Immature natural killer cell (primary cell): ENCODE measurements at places on chromosomes 2 and 18.
A peak's percentile ranks its signal among the peaks of the same experiment; 100 is the strongest.

GRCh38 chr2:154910701-154911100 lies 212.2 kb downstream of the KCNJ3 start:
- no peak for DNase-seq
- H3K27me3 ChIP-seq = no peaks in the 10 kb centered on the region
- H3K27ac ChIP-seq = no peak overlapping the region
- no peak overlapping the region for H3K4me3 ChIP-seq

DNA sequence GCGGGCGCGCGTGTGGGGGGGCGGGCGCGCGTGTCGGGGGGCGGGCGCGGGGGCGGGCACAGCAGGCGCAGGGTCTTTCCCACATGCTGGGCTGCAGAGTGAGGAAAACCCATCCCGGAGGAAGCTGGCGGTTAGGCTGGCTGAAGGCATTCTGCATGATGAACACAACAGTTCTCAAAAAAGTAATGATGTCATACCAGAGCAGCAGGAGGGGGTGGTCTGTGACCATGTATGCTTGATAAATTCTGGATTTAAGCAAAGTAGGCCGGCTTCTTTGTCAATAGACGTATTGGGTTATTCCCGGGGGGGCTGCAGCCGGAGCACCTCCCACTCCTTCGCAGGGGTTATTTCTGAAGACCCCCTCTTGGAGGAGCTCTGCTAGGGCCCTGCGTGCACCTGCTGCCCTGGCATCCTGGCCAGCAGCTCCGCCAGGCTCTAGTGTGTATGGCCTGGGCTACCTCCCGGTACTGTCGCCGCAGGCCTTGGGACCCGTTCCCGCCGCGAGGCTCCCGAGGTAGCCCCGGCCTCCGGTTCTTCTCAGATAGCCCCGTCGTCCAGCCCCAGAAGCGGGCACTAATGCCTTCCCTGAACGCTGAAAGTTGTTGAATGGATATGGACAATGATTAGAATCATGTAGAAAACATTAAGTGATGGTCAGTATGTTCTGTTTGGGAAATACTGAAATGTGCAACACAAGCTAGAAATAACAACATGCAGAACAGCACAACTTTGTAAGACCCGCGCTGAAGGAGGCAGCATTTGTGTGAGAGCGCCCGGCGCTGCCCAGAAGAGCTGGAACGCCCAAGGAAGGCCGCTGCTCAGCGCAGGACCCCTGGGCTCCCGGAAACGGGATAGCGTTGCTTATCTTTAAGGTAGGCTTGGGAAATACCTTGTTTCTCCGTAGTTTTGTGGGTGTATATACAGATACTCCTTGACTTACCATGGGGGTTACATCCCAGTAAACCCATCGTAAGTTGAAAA lies 101.4 kb upstream of the RAB6C start:
- peak overlapping the region; percentile 85 for H3K4me3 ChIP-seq
- H3K27me3 ChIP-seq = peaks cover 12% of the 10 kb centered on the region
- peaks cover 16% of the 10 kb centered on the region for H3K4me1 ChIP-seq

- H3K4me3 ChIP-seq = no peak overlapping the region
- no peaks in the 10 kb centered on the region for H3K4me1 ChIP-seq
- no peaks in the 10 kb centered on the region for H3K36me3 ChIP-seq
- DNase-seq = no peak
- H3K27ac ChIP-seq = no peak overlapping the region
- H3K27me3 ChIP-seq = no peaks in the 10 kb centered on the region
These were observed 168.3 kb downstream of the PRPF40A start for GRCh38 chr2:152548996-152549395.

GRCh38 chr18:32238635-32239268 lies 48.9 kb downstream of the MEP1B start:
- no peak for DNase-seq
- H3K27me3 ChIP-seq = peaks cover 2% of the 10 kb centered on the region
- H3K4me3 ChIP-seq = no peak overlapping the region
- no peaks in the 10 kb centered on the region for H3K36me3 ChIP-seq
- no peak overlapping the region for H3K27ac ChIP-seq

- no peaks in the 10 kb centered on the region for H3K4me1 ChIP-seq
- peaks cover 7% of the 10 kb centered on the region for H3K27me3 ChIP-seq
- no peaks in the 10 kb centered on the region for H3K36me3 ChIP-seq
- no peak overlapping the region for H3K27ac ChIP-seq
- H3K4me3 ChIP-seq = no peak overlapping the region
- no peak for DNase-seq
These were observed 80.6 kb downstream of the NRP2 start for GRCh38 chr2:205762881-205763280.

DNA sequence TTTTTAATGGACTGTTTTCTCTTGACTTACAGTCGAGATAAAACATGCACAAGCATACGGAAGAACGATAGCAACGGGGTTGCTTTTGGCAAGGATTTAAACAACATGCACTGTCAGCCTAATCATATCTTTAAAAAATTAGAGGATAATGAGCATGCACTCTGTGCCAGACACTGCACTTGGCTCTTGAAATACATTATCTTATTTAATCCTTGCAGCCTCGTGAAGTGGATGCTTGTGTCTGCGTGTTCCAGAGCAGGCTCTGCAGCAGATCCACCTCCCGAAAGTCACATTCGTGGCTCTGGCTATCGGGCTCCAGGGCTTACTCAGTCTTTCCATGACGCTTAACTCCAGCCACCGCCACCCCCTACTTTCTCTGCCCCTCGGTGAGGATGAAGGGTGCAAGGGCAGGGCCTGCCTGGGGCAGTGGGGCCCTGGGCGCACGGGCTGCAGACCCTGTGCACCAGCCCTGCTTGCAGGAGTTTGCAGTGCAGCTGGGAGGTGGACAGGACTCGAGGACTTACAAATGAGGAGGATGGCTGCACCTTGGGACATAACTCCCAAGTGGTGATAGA lies 61.7 kb downstream of the ACKR3 start:
- no peaks in the 10 kb centered on the region for H3K4me1 ChIP-seq
- no peaks in the 10 kb centered on the region for H3K36me3 ChIP-seq
- H3K27ac ChIP-seq = no peak overlapping the region
- no peak for DNase-seq
- H3K4me3 ChIP-seq = no peak overlapping the region

GRCh38 chr2:225004597-225004996 lies 37.7 kb downstream of the DOCK10 start:
- peak overlapping the region; percentile 50 for H3K27ac ChIP-seq
- DNase-seq = no peak
- H3K27me3 ChIP-seq = no peaks in the 10 kb centered on the region
- no peak overlapping the region for H3K4me3 ChIP-seq
- peaks cover 98% of the 10 kb centered on the region for H3K4me1 ChIP-seq

DNA sequence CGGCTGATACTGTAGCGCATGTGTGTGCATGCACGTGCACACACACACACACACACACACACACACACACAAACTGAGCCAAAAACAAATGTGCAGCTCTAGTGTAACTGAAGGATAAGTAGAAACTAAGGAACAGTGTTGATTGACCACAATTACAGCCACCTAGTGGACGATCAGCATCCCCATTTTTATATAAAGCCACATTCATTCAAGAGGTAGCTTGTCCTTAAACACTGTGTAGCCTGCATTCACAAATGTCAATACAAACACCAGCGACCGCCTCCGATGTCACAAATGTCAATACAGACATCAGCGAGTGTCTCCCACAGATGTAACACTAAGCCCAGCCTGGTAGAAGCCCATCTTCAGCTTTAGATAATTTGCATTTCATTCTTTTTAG lies 167.4 kb downstream of the PTGR3 start:
- peaks cover 5% of the 10 kb centered on the region for H3K36me3 ChIP-seq
- no peak overlapping the region for H3K27ac ChIP-seq
- peaks cover 2% of the 10 kb centered on the region for H3K27me3 ChIP-seq
- no peak overlapping the region for H3K4me3 ChIP-seq
- peaks cover 3% of the 10 kb centered on the region for H3K4me1 ChIP-seq

DNA sequence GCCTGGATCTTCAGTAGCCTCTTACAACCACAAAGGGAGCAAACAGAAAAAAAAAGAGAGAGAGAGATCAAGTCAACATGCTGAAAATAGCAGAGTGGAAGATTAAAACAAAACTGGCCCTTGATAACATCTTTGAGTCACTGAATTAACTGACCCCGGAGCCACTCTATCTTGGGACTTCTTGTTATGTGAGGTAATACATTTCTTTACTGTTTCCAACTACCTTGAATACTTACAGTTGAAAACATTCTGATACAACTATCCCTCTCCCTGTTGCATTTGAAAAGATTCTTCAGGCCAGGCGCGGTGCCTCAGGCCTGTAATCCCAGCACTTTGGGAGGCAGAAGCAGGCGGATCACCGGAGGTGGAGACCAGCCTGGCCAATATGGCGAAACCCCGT lies 208.1 kb downstream of the MEMO1 start:
- DNase-seq = no peak
- H3K27me3 ChIP-seq = peaks cover 5% of the 10 kb centered on the region
- peaks cover 7% of the 10 kb centered on the region for H3K4me1 ChIP-seq

GRCh38 chr2:39290433-39290832 lies 46.7 kb upstream of the CDKL4 start:
- no peak overlapping the region for H3K27ac ChIP-seq
- H3K27me3 ChIP-seq = no peaks in the 10 kb centered on the region
- no peak for DNase-seq
- H3K4me1 ChIP-seq = no peaks in the 10 kb centered on the region
- peaks cover 33% of the 10 kb centered on the region for H3K36me3 ChIP-seq
- H3K4me3 ChIP-seq = no peak overlapping the region

DNA sequence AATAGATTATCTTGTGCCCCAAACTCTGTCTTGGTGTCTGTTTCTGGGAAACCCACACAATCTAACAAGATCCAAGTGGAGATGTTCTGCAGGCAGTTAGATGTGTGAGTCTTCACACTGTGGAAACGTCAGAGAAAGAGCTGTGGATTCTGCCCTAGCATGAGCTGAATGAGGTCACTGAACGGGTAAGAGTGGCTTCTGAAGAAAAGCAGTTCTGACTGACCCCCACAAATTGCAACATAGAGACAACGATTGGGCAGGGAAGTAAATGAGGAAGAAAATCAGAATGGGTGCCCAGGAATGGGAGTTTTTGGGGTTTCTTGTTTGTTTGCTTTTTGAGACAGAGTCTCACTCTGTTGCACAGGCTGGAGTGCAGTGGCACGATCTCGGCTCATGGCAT lies 12.9 kb upstream of the RPL37A start:
- H3K27me3 ChIP-seq = no peaks in the 10 kb centered on the region
- peaks cover 16% of the 10 kb centered on the region for H3K36me3 ChIP-seq
- H3K4me1 ChIP-seq = no peaks in the 10 kb centered on the region
- H3K27ac ChIP-seq = no peak overlapping the region

DNA sequence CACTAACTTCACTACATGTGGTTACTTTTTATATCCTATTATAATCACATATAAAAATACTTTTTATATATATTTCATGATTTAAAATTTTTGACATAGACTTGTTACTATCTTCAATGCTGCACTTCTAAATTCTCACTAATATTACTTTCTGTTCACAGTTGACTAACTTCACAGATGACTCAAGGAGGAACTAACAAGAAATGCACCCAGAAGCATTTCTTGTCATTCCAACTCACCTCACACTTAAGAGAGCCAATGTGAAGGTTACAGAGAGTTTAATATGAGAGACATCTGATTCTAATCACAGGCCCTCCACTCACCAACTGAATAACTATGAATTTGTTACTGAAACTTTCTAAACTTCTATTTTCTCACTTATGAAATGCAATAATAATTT lies 399.8 kb upstream of the SLC8A1 start:
- H3K4me3 ChIP-seq = no peak overlapping the region
- no peaks in the 10 kb centered on the region for H3K27me3 ChIP-seq
- no peak overlapping the region for H3K27ac ChIP-seq

DNA sequence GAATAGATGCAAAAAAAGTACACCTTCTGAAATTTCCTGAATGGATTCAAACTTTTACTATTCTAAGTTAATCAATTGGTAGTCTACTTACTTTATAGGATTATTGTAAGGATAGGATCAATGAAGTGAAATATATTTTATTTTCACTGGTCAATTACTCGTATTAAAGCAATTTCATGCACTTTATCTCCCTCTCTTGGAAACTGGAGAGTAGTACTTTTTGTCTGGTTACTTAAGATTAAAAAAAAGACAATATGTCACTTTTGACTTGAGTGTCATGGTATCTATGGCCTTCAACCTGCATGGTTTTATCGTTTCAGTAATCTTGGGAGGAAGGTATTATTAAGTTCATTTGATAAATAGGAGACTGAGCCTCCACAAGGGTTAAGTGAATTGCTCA lies 1.0 kb upstream of the KYNU start:
- DNase-seq = no peak
- no peak overlapping the region for H3K27ac ChIP-seq
- H3K4me3 ChIP-seq = no peak overlapping the region

DNA sequence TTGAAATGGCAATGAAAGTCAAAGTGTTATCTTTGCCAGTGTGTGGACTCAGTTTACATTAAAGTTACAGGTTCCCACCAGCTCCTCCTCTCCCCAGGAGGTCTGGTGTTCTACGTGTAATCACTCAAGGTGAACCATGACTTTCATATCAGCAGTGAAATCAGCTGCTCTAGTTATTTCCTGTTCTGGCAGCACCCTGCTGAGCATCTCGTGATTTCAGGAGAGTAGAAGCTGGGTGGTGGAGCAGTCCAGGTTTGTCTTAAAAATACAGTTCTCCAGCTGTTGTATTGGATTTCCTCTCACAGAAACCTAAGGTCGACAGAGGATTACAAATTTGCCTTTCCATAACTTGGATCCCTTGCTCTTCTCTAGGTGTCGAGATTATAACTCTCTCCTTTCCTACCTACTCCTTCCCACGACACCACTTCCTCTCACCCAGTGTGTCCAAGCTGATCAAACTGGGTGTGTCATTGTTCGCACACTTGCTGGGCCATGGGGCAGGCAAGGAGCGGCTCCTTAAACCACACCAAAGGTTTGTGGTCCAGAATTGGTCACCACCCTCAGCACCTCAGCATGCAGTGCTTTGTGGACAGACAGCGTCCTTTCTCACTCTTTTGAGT lies 13.0 kb upstream of the ARHGAP25 start:
- DNase-seq = peak; percentile 37
- no peaks in the 10 kb centered on the region for H3K36me3 ChIP-seq
- H3K4me3 ChIP-seq = peak overlapping the region; percentile 20
- no peak overlapping the region for H3K27ac ChIP-seq

DNA sequence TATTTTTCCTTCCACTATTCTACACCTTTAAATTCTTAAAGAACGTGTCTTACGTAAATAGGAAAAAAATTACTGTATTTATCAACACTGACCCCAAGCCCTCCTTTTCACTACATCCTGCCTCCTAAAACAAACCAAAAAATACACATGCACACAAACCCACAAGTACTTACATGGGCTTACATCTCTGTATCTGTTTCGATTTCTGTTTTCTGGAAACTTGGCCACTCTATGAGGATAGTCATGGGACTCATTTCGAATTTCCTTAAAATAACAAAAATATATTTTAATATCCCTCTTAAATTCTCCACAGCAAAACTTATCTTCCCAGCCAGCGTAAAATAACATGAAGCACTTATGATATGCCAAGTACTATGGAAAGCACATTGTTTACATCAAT lies 25.0 kb downstream of the PTPN2 start:
- no peaks in the 10 kb centered on the region for H3K27me3 ChIP-seq
- H3K27ac ChIP-seq = peak overlapping the region; percentile 86
- no peak for DNase-seq
- peaks cover 64% of the 10 kb centered on the region for H3K4me1 ChIP-seq
- H3K4me3 ChIP-seq = peak overlapping the region; percentile 3

- DNase-seq = no peak
- H3K36me3 ChIP-seq = peaks cover 51% of the 10 kb centered on the region
- H3K4me3 ChIP-seq = no peak overlapping the region
- H3K27me3 ChIP-seq = peaks cover 2% of the 10 kb centered on the region
These were observed 67.5 kb downstream of the LPIN1 start for GRCh38 chr2:11813951-11814350.

GRCh38 chr18:62918361-62918760 lies 203.0 kb downstream of the PHLPP1 start:
- H3K4me3 ChIP-seq = no peak overlapping the region
- no peak for DNase-seq
- peaks cover 10% of the 10 kb centered on the region for H3K36me3 ChIP-seq
- no peaks in the 10 kb centered on the region for H3K4me1 ChIP-seq
- no peak overlapping the region for H3K27ac ChIP-seq
- H3K27me3 ChIP-seq = no peaks in the 10 kb centered on the region
